ENCODE measurements at places on chromosomes 13 and 19.

GRCh38 chr19:38079926-38080380, 144.1 kb downstream of the DPF1 start:
- DNase-seq = no peak

GRCh38 chr19:5621945-5622464, 571 bp downstream of the SAFB2 start:
- DNase-seq = peak; percentile 37

GRCh38 chr13:28432816-28433560, 61.9 kb downstream of the FLT1 start:
- DNase-seq = no peak

DNA sequence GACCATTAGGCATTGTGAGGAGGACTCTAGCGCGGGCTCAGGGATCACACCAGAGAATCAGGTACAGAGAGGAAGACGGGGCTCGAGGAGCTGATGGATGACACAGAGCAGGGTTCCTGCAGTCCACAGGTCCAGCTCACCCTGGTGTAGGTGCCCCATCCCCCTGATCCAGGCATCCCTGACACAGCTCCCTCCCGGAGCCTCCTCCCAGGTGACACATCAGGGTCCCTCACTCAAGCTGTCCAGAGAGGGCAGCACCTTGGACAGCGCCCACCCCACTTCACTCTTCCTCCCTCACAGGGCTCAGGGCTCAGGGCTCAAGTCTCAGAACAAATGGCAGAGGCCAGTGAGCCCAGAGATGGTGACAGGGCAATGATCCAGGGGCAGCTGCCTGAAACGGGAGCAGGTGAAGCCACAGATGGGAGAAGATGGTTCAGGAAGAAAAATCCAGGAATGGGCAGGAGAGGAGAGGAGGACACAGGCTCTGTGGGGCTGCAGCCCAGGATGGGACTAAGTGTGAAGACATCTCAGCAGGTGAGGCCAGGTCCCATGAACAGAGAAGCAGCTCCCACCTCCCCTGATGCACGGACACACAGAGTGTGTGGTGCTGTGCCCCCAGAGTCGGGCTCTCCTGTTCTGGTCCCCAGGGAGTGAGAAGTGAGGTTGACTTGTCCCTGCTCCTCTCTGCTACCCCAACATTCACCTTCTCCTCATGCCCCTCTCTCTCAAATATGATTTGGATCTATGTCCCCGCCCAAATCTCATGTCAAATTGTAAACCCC, 2.8 kb upstream of the CEACAM5 start:
- DNase-seq = peak; percentile 42

GRCh38 chr19:18520848-18521691, 800 bp downstream of the ELL start:
- DNase-seq = peak; percentile 30

- DNase-seq = no peak
Measured at GRCh38 chr19:16931306-16931705, 42.5 kb downstream of the F2RL3 start.

DNA sequence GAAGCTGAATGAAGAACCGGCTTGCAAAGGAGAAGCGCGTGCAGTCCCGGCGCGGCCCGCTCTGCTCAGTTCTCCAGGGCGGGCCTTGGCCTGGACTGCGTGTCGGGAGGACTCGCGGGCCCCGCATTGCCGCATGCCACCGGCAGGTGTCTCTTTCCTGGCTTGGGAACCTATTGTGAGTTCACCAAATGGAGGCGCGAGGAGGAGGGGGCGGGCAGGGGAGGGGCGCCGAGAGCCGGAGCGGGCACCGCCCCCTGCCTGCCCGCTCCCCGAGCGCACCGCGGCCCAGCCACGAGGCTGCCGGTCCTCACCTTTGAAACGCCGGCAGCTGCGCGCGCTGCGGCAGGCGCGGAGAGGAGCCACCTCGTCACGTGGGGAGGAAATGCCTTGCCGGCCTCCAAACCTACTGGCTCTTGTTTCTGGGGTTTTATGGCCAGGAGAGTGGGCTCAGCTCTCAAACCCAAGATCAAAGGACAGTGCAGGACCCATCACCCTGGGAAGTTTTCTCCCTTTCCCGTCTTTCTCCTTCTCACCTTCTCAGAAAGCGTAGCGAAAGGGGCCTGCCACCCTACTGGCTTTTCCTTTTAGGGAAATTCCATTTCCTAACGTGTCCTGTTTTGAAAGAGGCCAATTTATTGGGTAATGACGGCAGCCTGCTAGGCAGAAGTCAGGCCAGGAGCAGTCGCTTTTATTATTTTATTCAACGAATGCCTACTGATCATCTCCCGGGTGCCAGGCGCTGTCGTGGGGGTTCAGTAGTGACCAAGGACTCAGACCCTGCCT, 13.8 kb upstream of the UBE2L5 start:
- DNase-seq = peak; percentile 95

DNA sequence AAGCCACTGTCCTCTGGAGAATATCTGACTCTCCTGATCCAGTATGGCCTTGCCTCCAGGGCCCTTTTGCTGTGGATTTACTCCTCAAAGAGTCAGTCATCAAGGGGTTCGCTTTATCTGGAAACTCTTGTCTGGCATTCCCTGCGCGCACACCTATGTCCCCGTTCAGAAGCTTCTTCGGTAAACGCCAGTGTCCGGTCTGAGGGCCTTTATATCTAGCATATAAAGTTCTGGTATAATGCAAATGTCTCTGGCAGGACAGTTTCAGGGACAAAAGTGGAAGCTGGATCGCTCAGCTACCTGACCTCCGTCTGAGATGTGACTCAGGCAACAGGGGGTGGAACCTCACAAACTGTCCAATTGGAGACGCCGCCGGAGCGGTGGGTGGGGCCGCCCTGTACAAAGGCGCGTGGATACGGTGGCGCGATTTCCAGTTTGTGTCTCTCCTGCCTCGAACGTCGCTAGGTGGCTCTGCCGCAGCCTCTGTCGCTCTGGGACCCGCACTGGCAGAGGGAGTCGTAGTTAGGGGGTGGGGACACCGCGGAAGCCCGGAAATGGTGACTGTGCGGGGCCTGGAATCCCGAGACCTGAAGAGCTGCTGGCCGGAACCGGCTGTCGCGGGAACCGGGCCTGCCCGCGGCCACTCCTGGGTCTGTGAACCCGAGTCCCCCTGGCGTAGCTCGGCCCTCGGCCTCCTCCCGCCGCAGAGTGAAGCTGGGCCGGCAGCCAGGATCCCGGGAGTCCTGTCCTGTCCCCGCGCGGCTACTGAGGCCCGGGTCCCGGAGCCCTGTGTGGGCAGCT, 10.6 kb upstream of the ZNF709 start:
- peak; percentile 95 for DNase-seq

DNA sequence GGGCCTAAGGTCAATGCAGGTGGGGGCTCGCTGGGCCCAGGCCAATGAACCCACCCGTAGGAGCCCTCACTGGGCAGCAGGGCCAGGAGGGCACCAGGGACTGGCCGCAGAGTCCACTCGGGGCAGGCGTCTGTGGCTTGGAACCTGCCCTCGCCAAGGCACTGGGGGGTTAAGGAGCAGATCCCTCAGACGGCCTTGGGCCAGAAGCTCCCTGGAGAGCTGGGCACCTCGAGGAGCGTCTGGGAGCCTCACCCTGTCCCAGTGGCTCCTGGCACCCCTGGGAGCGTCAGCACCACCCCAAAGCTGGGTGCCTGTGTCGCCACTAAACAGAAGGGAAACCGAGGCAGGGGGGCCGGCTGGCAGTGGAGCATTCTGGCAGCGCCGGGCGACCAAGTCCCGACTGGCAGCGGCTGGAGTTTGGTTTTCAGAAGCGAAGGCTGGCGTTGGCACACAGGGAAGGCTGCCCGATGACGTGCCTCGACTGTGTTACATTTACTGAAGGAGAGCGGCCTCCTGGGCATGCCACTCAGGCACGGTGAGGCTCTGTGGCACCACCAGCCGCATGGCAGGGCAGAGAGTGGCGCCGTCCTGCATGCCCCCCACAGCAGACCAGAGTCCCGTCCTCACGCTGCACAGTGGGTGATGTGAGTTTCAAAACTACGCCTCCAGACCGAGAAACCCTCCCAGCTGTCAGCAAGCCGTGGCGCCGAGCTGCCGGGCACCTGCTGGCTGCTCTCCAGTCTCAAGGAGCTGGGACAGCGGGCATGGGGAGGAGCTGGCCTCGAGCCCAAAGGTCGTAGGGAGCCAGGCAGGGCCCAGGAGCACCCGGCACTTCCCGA, 9.2 kb upstream of the MEX3D start:
- no peak for DNase-seq
